Activated CD4-positive, alpha-beta T cell treated with anti-CD3 and anti-CD28 coated beads, Interleukin-2, amount 50 U/mL, for 1 hour (primary cell): ENCODE measurements at places on chromosomes 16 and 17.

- peak; percentile 64 for DNase-seq
Observed at GRCh38 chr17:38508954-38509771, 80.9 kb downstream of the ARHGAP23 start.

- DNase-seq, result no peak
Observed at GRCh38 chr16:86578611-86579267, 390 bp downstream of the FOXL1 start.

GRCh38 chr16:21708533-21709115, 44.9 kb downstream of the OTOA start:
- DNase-seq, result peak; percentile 85

GRCh38 chr17:58330538-58330996, 2.0 kb upstream of the TSPOAP1 start:
- DNase-seq, result peak; percentile 25

- DNase-seq, result peak; percentile 59
Observed at GRCh38 chr17:28950017-28950751, 1.1 kb downstream of the PHF12 start.

DNA sequence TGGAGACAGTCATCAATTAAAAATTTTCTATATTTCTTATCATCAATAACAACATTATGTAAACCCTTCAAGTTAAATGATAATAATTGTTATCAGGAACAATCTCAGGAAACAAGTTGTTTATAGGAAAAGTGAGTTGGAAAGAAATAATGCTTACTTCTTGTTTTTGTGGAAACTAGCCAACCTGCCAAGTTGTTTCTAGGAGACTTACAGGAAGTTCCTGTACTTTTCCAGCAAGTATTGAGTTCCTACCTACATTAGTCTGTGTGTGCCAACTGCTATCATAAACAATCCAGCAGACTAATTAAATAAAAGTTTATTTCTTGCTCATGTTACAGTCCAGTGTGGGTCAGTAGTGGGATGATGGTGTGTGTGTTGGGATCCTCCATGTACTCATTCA, 1.6 kb upstream of the CCL14 start:
- no peak for DNase-seq

DNA sequence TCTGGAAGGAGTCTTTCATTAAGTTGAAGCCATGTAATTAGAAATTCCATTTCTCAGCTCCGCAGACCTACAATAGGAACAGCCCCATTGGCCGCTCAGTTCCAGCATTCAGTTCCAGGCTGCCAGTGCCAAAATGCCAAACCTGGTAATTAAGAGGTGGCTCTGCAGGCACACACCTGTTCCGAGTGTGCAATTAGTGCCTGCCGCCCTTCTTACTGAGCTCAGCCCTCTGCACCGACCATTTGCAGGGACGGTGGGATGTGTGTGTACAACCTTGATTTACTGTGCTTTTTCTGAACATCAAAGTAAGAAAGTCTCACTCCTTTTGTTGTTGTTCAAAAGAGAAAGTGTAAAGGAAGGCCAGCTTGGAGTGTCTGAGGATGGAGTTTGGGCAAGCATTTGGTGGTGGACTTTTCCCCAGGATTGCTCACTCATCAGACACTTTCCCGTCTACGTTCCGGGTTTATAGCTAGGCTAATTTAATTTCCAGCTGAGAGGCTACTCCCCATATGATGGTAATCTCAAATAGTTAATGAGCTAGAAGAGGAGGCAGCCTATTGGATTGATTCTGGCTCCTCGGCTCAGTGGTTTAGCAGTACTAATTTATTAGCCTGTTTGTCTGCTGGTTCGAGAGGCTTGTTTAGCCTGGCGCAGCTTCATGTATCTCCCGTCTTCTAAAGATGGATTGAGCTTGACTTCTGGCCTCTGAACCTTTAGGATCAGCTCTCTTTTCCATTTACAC, 20.0 kb downstream of the HS3ST3B1 start:
- no peak for DNase-seq

GRCh38 chr16:56262148-56262547, 70.9 kb downstream of the GNAO1 start:
- DNase-seq, result peak; percentile 52

DNA sequence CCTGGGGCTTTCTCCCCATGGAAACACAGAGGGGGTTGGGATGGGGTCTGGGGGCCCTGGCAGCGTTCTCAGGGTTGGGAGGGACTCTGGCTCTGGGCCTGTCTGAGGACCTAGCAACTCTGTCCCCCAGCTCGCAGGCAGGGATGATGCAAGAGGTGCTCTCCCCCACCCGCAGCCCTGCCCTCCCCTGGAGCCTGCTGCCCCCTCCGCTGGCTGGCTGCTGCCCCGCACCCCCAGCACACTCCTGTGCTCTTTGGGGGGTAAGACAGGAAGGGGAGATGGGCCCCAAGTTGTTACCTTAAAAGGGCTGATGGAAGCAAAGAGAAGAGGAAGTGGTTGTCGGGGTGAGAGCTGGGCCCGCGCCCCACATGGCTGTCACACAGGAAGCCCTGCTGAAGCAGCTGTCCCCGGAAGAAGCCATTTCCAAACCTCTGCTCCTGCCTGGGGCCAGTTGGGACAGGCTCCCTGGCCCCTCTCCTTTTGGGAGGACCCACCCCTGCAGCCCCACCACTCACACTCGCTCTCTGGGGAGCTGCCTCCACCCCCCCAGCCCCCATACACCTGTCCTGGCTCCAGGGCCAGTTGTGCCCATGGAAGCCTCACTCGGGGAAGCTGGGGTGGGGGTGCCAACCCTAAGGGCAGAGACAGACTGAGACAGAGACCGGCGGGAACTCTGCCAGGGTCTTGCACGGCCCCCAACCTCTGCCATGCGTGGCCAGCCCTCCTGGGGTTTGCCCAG, 2.5 kb downstream of the CORO1A start:
- DNase-seq, result peak; percentile 76
